ENCODE measurements at places on chromosomes 2 and 18. TPM values are rescaled to one million over a fixed set of nuclear protein-coding genes. Genes with fewer than 3 reads are reported as not detected.

The HRH4 gene
- total RNA-seq: not detected

The EIPR1 gene
- 38.3 TPM for total RNA-seq

The VWC2L gene
- total RNA-seq: not detected

DNA sequence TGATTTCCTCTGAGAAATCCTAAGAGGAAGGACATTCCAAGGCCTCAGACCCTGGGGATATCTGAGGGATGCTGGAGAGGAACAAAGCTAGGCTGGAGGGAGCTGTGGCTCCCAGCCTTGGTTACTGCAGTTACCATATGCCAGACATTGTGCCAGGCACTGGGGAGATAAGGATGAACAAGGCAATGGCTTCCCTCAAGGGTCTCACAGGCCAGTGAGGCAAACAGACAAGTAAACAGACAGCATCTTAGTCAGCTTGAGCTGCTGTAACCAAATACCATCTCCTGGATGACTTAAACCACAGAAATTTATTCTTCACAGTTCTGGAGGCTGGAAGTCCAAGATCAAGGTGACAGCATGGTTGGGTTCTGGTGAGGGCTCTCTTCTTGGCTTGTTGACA, 91.8 kb downstream of the SKA1 start:
- no peaks in the 10 kb centered on the region for H3K36me3 ChIP-seq
- no peaks in the 10 kb centered on the region for H3K27me3 ChIP-seq

DNA sequence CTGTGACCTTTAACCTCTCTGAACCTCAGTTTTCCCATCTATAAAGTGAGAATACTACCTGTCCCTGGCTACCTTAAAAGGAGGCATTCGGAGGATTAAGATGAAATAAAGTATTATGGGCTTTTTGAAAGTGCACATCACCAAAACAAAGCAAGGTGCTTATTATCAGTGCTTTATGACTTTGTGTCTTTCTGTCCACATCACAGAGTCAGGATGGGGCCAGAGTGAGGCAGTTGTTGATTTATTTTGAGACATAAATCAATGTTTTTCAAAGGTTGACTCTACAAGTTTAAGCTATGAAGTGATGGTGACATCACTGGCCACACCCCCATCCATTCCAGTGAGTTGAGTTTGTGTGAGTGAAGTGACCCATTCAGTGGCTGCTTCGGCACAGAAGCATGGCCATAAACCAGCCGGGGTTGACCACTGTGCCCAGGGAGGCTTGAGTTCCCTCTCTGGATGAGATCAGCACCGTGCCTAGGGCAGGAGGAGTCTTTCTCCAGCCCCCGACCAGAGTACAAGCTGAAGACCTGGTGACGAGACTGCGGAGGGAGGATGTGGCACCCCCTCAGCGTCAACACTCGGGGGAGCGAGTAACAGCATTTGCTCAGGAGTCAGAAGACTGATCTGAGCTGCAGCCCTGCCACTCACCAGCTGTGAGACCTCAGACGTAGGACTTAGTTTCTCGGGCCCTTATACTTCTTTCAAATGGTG, 89.0 kb upstream of the PPP1CB start:
- H3K27me3 ChIP-seq: no peaks in the 10 kb centered on the region
- no peak overlapping the region for H3K27ac ChIP-seq
- H3K4me1 ChIP-seq: peaks cover 2% of the 10 kb centered on the region
- H3K36me3 ChIP-seq: no peaks in the 10 kb centered on the region

DNA sequence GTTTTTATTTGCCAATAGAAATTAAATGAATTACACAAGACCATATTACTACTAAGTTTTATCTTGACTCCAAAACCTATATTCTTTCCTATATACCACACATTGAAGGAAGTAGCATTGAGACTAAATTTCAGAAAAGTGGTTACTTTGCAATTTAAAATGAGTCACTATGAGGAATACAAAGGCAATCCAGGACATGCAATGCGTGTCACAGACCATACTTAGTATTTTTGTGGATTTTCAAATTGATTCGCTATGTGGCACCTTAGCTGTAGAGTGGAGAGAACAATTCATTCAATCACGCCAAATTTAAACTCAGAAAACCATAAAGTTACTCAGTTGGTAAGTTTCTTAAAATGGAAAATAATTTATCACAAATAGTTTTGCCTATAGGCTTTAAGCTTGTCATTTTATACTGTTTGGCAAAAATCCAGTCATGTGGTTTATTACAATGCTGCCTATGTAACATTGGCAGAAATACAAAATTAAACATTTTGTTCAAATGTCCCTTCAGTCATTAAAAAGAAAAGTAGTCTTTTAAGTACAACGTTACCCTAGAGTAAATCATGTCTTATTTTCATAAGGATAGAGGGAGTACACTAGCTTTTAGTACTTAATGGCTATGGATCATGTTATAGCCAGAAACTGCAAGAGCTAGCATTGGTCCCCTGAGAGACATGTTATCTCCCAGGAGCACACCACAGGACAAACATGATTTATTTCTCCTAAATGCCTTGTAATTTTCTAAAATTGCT, 222.8 kb upstream of the CDH7 start:
- no peaks in the 10 kb centered on the region for H3K27me3 ChIP-seq
- no peak for DNase-seq
- no peaks in the 10 kb centered on the region for H3K4me1 ChIP-seq
- no peak overlapping the region for H3K4me3 ChIP-seq
- H3K27ac ChIP-seq: no peak overlapping the region

- H3K27me3 ChIP-seq: no peaks in the 10 kb centered on the region
- no peaks in the 10 kb centered on the region for H3K36me3 ChIP-seq
Observed at GRCh38 chr2:16050261-16050907, 110.0 kb downstream of the MYCN start.

DNA sequence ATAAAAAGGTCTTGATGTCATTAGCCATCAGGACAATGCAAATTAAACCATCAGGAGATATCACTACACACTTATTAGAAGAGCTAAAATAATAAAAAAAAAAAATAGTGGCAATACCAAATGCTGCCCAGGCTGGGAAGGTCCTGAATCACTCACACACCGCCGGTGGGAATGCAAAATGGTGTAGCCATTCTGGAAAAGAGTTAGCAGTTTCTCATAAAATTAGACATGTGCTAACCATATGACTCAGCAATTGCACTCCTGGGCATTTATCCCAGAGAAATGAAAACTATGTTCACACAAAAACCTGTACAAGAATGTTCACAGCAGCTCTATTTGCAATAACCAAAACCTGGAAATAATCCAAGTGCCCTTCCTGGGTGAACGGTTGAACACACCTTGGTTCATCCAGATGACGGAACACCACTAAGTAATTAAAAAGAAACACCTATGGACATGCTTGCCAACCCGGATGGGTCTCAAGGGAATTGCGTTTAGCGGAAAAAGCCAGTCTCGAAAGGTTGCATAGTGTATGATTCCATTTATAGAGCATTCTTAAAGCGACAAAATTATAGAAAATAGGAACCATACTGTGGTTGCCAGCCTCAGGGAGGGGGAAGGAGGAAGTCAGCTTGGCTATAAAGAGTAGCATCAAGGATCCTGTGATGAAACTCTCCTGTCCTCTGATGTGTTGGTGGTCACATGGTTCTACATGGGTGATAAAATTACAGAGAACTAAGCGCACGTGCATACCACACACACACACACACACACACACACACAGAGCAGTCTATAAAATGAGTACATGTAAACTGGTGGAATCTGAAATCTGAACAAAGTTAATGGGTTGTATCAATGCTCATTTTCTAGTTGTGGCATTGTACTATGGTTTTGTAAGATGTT, 4.6 kb downstream of the MBP start:
- H3K4me1 ChIP-seq: peaks cover 64% of the 10 kb centered on the region
- peak overlapping the region; percentile 54 for H3K4me3 ChIP-seq
- no peak for DNase-seq

- H3K4me3 ChIP-seq: peak overlapping the region; percentile 53
- no peaks in the 10 kb centered on the region for H3K36me3 ChIP-seq
- peaks cover 38% of the 10 kb centered on the region for H3K4me1 ChIP-seq
- DNase-seq: peak; percentile 30
- peaks cover 55% of the 10 kb centered on the region for H3K27me3 ChIP-seq
- peak overlapping the region; percentile 43 for H3K27ac ChIP-seq
Observed at GRCh38 chr2:9753276-9753600, 90.0 kb upstream of the TAF1B start.

GRCh38 chr2:64617631-64618151, 36.0 kb downstream of the SERTAD2 start:
- H3K36me3 ChIP-seq: no peaks in the 10 kb centered on the region
- H3K27me3 ChIP-seq: no peaks in the 10 kb centered on the region
- no peak overlapping the region for H3K27ac ChIP-seq
- no peak overlapping the region for H3K4me3 ChIP-seq

DNA sequence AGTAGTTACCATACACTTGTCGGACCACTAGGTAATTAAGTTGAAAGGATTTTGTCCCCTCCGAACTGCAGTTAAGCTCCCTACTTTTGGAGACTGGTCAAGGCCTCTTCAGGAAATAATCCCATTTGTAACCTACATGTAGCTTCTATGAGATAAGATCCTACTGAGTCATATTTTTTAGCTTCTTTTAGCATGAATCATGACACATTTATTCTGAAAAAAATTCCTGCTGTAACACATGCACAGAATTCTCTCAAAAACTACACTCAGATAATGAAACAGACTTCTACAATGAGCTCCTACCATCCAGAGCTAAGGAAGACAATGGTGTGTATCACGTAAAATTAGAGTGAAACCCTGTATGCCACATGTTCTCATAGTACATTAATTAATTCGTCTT, 100.7 kb upstream of the CCDC195 start:
- no peaks in the 10 kb centered on the region for H3K27me3 ChIP-seq
- peaks cover 4% of the 10 kb centered on the region for H3K4me1 ChIP-seq
- H3K36me3 ChIP-seq: peaks cover 60% of the 10 kb centered on the region
- H3K4me3 ChIP-seq: no peak overlapping the region
- no peak for DNase-seq

- H3K27me3 ChIP-seq: no peaks in the 10 kb centered on the region
- H3K27ac ChIP-seq: no peak overlapping the region
- no peak overlapping the region for H3K4me3 ChIP-seq
Observed at GRCh38 chr2:26630669-26631360, 10.4 kb downstream of the CIB4 start.

Data from activated naive CD8-positive, alpha-beta T cell treated with anti-CD3 and anti-CD28 coated beads for 36 hours (primary cell).